Fibroblast of lung (primary cell): ENCODE measurements at places on chromosomes 12 and 14. TPM values are rescaled to one million over a fixed set of nuclear protein-coding genes. Genes with fewer than 3 reads are reported as not detected.

Gene NAA25
- total RNA-seq, result 16.9 and 18.8 TPM in 2 replicates

Gene TAC3
- 0.17 TPM in 1 of 2 replicates, not detected in the other for total RNA-seq

Gene SLCO1A2
- total RNA-seq, result not detected in 2 replicates

Gene BEGAIN
- total RNA-seq, result under 0.01 TPM in 2 replicates

Gene WNT1
- total RNA-seq, result not detected in 2 replicates

Gene GALNT16
- total RNA-seq, result 8.5 and 9.6 TPM in 2 replicates

Gene KLRC3
- total RNA-seq, result not detected in 2 replicates

Gene SERPINA12
- total RNA-seq, result not detected in 2 replicates

Gene CMKLR1
- total RNA-seq, result under 0.01 TPM in 1 of 2 replicates, not detected in the other

Gene NPAS3
- 0.26 and 0.50 TPM in 2 replicates for total RNA-seq

Gene C12orf60
- 1.0 and 1.5 TPM in 2 replicates for total RNA-seq

Gene DIO2
- 0.77 and 3.3 TPM in 2 replicates for total RNA-seq

Gene PROX2
- not detected in 2 replicates for total RNA-seq

Gene FOXN3
- total RNA-seq, result 27.5 and 27.9 TPM in 2 replicates
